ENCODE measurements at places on chromosomes 11 and 22.

GRCh38 chr22:33515795-33516194, 404.5 kb downstream of the LARGE1 start:
- DNase-seq = no peak

GRCh38 chr11:79813551-79813950, 372.7 kb upstream of the TENM4 start:
- no peak for DNase-seq

GRCh38 chr11:121059605-121060004, 35.7 kb downstream of the TBCEL start:
- no peak for DNase-seq

DNA sequence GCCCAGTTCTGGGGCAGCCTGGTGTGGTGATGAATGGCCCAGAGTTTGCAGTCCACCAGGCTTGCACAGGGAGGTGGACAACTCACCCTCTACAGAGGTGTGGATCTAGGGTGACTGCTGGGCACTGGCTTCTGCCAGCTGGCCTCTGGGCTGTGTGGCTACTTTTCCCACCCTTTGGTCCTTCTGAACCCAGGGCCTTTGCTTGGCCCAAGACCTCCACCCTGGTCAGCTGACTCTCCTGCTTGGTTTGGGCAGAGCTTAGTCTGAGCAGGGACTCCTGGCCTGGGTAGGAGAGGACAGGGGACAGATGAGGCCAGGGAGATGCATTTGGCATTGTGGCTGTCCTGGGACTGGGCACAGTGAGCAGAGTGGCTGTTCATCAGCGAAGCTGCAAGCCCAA, 83.0 kb upstream of the SHANK2 start:
- no peak for DNase-seq

- DNase-seq = peak; percentile 8
Measured at GRCh38 chr11:120303004-120303637, 22.0 kb upstream of the TLCD5 start.

- DNase-seq = no peak
Measured at GRCh38 chr22:19578180-19579004, 54.2 kb upstream of the CLDN5 start.

DNA sequence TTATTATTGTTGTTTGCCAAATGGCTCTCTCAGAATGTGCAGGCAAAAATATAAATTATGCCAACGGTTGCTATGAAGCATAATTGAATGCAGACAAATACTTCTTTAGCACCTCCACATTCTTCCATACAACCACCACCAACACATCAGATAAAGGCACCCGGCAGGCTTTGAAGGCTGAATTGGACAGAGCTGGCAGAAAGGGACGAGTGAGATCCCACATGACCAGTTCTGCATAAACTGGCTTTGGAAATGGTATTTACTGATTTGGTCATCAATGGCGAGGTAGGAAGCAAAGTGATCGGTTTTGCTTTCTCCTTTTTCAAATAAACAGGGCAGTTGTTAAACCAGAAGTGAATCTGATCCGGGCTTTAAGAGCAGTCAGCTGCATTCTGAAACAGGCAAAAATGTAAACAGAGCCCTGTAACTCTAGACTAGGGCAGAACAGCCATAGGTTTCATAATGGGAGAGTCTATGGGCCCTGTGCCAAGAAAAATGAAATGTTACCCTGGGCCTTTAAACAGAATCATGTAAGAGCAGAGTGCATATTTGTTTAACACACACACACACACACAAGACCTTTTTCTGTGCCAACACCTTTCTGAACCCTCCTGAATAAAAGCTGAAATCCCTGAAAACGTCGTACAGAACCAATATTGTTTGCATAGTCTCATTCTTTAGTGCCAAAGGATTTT, 97.7 kb downstream of the MPPED2 start:
- no peak for DNase-seq

DNA sequence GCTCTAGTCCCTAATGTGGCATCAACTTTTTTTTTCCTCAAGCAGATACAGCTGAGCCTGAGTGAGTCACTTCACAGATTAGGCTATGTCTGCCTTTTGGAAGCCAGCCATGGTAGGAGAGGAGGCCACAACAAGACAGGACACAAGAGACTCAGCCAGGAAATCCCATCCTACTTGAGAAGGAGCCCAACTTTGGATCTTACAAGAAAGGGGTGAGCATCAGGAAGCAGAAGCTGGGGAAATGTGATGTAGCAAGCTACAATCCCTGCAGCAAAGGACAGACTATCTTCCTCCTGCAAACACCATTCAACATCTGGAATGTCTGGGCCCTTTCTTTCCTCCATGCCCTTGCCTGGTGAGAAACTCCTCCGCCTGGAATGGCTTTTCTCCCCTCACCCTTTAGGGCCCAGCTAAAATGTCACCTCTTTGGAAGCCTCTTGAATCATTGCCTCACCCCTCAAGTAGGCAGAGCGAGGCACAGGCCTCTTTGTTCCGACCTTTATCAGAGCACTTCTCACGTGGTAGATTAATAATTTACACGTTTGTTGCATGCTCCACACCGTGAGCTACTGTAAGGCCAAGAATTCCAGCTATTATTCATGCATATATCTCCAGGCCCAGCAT, 156.4 kb upstream of the PITPNB start:
- DNase-seq = no peak

Data from activated CD4-positive, CD25-positive, alpha-beta regulatory T cell treated with anti-CD3 and anti-CD28 coated beads, Interleukin-2, amount 50 U/mL, for 16 hours (primary cell).